WTC11 (cell line): ENCODE measurements at places on chromosomes 2 and 18. TPM values are rescaled to one million over a fixed set of nuclear protein-coding genes. Genes with fewer than 3 reads are reported as not detected.

The ZNF385B gene
- total RNA-seq, result 1.3 to 2.2 TPM (median 2.2 TPM) in 3 replicates

DNA sequence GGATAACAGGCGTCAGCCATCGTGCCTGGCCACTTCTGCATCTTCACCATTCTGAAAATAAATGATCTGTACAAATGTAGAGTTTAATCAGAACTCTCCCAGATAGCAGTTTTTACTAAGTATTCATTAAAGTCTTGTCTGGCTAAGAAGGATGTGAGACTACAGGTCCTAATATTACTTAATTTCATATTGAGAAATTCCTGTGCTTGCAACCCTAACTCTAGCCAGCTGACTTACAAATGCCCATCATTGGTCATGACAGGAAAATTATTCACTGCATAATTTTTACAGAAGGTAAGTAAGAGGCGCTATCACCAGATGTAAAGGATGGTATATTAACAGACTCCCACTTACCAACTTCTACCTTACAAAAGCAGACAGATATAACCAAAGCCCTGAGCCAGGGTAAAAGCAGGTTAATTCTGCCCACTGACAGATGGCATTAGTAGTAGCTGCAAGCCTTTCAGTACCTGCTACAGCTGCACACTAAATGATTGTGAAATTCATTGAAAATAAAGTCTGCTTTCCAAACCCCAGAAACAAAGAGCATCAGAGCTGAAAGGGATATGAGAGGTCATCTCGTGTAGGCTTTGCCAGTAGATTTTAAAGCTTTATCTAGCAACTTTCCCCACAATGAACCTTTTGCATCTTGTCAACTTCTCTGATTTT is 271.3 kb upstream of the STON1 start:
- DNase-seq, result no peak

- no peak for DNase-seq
Observed at GRCh38 chr2:7346336-7346735, 429.1 kb downstream of the RNF144A start.

The CD226 gene
- 0.23 to 0.55 TPM (median 0.24 TPM) in 3 replicates for total RNA-seq

- no peak for DNase-seq
Observed at GRCh38 chr2:13481201-13481600, 764.5 kb downstream of the TRIB2 start.

DNA sequence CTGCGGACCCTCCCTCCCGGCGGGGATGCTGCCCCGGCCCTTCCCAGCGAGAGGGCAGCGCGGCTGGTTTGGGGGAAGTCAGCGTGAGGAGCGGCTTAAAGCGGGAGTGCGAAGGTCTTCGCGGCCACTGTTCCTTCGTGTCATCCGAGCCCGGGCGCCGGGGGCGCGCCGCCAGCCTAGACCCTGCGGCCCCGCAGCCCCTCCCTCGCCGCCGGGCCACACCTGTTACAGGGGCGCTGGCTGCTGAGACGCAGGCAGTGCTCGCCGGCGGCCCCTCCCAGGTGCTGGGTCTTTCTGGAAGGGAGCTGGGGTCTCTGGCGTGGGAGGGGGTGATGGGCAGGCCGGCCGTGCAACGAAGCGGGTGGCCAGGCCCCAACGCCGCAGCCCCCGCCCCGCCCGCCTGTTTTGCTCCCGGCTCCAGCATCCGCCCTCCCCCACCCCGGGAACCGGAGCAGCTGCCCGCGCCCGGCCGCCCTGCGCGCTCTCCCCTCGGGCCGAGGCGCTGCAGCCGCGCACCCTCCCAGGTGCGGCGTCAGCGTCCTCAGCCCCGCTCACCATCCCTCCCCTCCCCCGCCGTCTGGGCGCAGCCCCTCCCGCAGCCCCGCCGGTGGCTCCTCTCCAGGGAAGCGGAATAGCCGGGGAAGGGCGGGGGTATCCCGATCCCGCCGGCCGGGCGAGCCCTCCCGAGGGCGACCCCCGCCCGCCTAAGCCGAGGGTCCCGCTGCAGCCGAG is 727 bp downstream of the KIF1A start:
- DNase-seq, result peak; percentile 72

- no peak for DNase-seq
Observed at GRCh38 chr2:152134488-152135280, 35.8 kb upstream of the CACNB4 start.

- DNase-seq, result peak; percentile 32
Observed at GRCh38 chr18:50218432-50219197, 23.7 kb upstream of the MYO5B start.

DNA sequence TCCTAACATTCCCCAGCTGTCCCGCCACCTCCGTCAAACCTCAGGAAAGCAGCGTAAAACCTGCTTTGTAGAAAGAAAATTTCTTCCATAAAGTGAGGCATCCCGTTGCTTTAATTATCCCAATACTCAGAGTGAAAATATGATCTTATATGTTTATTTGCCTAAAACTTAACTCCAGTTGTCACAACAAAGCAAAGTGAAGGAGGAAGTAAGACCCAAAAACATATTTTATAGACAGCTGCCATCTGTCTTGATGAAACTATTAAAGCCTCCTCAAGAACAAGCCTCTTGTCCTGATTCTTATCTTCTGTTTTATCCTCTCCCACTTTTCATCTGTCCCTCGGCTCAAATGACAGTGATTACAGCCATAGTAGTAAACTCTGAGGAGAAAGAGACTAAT is 28.9 kb upstream of the LPIN2 start:
- no peak for DNase-seq

DNA sequence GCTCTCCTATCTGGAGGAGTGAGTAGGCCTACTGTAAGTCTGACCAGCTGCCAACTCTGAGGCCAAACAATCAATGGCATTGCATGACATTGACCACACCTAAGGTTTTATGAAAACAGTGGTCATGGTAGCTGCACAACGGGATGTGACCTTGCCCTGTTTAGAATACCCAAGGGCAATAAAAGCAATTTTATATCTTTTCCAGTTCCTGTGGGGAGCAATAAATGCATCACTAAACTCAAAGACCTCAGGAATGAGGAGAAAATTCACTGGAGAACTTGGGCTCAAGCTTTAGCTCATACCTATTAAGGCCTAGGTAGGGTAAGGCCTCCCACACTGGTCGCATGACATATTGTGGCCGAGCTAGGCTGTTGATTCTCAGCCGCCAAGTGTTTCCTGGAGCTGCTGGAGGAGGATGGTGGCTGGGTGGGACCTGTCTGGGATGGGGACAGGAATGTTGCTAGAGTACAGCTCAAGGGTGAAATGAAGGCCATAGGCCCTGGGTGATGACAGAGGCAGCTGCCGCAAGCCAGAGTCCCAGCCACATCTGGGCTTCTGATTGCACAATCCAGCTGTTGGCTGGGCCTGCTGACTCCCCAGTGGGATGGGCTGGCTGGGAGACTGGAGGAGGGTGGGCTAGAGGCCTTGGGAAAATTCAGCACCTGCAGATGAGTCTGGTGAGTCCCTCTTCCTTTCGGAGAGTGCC is 313.7 kb downstream of the CYP26B1 start:
- no peak for DNase-seq

DNA sequence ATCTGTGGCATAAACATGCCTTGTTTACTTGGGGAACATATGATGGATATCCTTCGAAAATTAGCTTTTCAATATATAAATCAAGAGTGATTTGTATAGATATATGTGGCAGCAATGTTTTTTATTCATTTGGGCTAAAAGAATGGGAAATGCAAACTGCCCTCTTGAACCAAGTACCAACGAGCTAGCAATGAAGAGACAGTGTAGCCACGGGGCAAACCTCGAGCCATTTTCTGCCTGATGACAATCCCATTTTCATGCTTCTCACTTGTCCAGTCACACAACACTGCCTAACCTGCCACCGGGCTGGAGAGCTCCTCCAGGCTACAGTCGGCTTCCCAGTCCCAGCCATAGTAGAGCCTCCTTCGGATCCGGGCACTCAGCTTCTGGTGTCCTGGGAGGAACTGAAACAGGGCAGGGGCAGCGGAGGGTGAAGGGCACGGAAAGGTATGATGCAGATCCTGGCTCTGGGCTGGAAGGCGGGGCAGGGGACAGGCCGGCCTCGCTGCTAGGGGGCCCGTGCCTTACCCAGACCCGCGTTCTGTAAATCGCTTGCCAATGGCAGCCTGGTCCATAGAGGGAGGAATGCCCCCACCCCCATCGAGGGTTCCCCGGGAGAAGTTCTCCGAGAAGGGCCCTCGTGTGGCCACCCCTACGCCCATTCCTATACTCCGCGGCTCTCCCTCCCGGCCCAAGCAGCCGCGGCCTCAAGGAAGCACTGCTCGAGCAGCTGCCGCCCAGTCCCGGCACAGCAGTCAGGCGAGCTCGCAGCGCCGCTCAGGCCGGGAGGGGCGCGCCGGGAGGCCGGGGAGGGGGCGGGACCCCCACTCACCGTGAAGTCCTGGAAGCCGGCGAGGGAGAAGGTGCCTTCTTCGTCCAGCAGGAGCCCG is 552 bp downstream of the CNPPD1 start:
- DNase-seq, result peak; percentile 64

GRCh38 chr18:582465-582864 is 2.3 kb downstream of the CETN1 start:
- DNase-seq, result no peak

The ALPP gene
- 0.14 to 0.20 TPM (median 0.14 TPM) in 3 replicates for total RNA-seq

GRCh38 chr2:43400508-43400907 is 174.1 kb upstream of the ZFP36L2 start:
- DNase-seq, result no peak

The RAB3GAP1 gene
- total RNA-seq, result 25.3 to 28.6 TPM (median 27.6 TPM) in 3 replicates

GRCh38 chr2:171598713-171599319 is 76.5 kb downstream of the CYBRD1 start:
- peak; percentile 36 for DNase-seq

GRCh38 chr2:200351815-200352214 is 45.3 kb downstream of the SPATS2L start:
- no peak for DNase-seq

The ABCA12 gene
- 0.04 TPM in 1 of 3 replicates, not detected in the others for total RNA-seq

- peak; percentile 61 for DNase-seq
Observed at GRCh38 chr2:75055820-75056675, 97.6 kb downstream of the POLE4 start.
